ENCODE measurements at places on chromosomes 11 and 22.

DNA sequence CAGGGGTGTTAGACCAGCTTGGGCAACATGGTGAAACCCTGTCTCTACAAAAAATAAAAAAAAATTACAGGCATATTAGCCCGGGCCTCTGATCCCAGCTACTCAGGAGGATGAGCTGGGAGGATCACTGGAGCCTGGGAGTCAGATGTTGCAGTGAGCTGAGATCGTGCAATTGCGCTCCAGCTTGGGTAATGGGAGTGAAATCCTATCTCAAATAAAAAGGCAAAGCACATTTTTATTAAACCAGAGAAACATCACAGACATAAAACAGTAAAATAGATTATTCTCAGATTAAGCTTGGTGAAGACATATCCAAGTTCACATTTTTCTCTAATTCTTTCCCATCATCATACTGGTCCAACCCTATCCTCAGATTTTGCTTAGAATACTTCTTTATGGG lies 30.1 kb upstream of the XBP1 start:
- no peak for DNase-seq

DNA sequence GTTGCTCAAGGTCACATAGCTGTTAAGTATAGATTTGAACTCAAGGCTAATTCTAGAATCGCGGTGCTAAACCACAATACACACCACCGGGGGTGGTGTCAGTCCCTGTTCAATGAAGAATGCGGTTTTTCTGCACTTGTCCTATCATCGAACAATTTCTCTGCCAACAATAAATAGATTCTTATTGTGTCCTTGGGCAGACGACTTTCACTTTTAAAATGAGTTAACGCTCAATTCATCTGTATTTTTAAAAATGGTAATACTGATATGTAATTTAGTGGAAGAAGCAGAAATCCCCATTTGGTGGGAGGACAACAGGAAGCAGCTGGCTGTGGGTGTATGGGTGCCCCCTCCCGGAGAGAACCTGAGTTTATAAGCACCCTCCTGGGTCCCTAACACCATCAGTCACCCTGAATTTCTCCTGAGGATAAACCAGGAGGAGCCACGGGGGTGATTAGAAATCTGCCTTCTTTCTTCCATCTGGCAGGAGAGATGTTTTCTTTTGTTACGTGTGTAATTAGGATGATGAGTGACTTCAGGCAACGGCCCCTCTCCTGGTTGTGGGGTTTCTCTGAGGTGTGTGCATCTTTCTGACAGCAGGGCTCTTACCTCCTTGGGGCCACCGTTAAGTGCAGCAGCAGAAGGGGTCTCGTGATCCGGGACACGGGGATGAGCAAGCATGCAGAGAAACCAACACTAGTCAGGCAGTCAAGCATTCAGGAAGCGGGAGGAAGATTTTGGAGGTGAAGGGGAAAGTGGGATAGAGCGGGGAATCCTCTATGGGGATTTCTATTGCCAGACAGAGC lies 87.7 kb downstream of the GRAMD1B start:
- no peak for DNase-seq

- no peak for DNase-seq
Observed at GRCh38 chr11:39741066-39741465, 1718.4 kb downstream of the LRRC4C start.

DNA sequence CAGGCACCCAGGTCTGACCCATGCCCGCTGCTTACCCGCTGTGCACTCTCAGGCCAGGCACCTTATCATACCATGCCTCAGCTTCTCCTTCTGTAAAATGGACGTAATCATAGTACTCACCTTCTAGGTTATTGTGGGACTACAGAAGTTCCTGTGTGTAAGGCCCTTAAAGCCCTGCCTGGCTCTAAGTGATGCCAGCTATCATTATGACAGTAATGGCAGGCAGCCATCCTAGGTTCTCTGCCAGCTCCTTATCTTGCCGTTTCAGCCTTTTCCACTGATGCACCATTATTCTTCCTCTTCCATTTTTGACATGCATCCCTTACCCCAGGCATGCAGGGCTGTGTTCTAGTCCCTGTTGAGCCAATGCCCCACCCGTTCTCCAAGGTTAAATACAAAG lies 57.9 kb downstream of the DBX1 start:
- DNase-seq, result no peak

- DNase-seq, result no peak
Observed at GRCh38 chr11:2089536-2090165, 49.5 kb downstream of the IGF2 start.

DNA sequence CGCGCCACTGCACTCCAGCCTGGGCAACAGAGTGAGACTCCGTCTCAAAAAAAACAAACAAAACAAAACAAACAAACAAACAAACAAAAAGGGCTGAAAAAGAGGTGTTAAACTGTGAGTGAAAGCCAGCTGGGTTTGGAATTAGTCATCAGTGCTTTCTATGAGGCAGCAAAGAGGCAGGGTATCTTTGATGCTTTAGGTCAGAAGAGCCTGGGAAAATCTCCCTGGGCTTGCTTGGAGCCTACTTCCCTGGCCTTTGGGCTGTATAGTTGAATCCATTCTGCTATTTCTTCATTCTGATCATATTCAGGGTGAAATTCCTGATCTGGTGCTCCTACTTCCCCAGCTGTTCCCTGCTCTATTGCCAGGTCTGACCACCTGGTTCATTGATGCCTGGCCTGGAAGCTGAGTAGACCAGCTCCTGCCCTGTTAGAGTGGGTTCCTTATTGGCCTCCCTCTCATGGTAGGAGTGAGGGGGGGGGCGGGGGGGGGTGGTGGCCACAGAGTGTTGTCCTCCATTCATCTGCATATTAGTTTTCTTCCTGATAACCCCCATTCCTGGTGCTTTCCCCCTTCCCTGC lies 65.6 kb downstream of the INSC start:
- no peak for DNase-seq

- no peak for DNase-seq
Observed at GRCh38 chr11:20090654-20091374, 69.5 kb downstream of the DBX1 start.

DNA sequence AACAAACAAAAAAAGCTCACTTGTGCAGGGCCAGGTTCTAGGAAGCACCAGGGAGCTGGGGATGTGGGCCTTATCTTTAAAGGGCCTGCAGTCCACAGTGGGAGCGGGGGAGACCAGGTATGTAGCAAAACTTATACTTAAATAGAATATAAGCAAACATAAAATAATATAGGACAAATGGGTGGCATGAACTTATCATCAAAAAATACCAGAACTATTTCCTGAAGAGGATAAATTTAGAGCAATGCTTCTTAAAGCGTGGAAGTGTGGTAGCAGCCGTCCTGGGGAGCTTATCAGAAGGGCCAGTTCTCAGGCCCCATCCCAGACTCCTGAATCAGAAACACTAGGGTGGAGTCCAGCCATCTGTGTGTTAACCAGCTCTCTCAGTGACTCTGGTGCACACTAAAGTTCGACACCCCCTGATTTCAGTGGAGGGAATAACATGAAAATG lies 9.3 kb downstream of the VPS26B start:
- DNase-seq, result no peak

DNA sequence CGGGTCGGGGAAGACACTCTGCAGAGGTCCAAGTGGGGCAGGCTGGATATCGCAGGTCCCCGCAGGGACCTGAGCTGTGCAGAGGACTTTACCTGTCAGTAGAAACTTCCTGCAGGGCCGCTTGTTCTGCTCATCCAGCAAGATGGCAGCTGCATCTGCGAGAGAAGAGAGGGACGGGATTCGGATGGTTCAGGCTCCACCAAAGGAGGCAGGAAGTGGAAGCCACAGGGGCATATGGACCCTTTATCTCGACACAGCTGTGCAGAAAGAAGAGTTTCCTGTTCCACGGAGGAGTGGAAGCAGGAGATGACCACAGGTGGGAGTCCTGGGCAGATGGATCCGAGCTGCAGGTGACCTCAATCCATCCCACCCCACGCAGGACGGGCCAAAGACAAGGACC lies 22.5 kb downstream of the CABP7 start:
- DNase-seq, result no peak

DNA sequence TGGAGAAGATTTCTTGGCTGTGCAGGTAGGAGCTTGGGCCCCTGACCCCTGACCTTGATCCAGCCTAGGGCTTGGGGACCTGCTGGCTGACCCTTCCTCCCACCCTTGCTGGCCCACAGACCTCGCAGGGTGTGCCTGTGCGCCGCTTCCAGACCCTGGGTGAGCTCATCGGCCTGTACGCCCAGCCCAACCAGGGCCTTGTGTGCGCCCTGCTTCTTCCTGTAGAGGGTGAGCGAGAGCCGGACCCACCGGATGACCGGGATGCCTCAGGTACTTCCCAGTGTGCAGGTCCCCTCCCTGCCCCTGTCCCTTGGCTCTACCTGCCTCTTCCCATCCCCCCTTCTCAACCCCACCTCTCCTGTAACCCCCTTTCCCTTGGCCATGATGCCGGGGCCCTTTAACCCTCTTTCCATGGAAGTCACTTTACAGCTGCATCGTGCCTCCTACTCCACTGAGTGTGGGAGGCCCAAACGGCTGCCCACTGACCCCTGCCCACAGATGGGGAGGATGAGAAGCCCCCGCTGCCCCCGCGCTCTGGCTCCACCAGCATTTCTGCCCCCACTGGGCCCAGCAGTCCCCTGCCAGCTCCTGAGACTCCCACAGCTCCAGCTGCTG lies 3.8 kb downstream of the INPPL1 start:
- no peak for DNase-seq

DNA sequence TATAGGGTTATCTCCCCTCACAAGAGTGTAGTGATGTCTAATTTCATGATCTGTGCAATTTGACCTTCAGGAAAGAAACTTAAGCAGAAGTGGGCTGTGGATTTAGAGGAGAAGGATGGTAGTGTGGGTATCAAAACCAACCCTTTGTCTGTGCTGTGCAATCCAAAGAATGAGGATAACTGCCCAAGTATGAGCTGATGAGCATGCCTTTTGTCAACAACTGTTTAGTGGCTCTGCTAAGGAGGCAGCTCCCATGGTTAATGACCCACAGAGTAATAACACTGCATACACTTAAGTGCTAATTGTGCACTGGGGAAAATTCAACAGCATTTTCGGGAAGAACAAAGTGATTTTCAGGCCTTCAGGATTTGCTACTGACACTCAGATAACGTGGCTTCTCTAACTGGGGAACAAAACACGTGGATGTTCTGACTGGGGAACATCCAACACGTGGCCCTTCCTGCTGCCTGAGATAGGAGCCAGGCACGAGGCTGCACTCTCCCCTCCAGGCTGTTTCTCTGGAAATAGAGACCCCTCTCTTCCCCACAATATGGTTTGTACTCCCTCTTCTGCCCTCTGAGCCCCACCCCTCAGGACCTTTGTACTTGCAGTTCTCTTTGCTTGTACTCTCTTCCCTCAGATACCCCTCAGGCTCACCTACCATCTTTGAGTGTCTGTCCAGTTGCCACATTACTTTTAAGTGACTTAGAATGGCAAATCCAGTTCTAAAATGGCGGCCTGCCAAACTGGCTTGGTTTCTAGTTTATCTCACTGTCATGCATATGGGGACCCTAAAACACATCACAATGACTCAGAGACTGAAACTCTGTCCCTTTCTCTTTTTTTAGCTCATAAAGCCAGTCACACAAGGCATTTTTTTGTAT lies 234.9 kb upstream of the POU2AF2 start:
- DNase-seq, result no peak

GRCh38 chr22:31604746-31605705 lies 57.0 kb downstream of the PISD start:
- no peak for DNase-seq

GRCh38 chr11:70805243-70805642 lies 406.9 kb downstream of the CTTN start:
- no peak for DNase-seq

DNA sequence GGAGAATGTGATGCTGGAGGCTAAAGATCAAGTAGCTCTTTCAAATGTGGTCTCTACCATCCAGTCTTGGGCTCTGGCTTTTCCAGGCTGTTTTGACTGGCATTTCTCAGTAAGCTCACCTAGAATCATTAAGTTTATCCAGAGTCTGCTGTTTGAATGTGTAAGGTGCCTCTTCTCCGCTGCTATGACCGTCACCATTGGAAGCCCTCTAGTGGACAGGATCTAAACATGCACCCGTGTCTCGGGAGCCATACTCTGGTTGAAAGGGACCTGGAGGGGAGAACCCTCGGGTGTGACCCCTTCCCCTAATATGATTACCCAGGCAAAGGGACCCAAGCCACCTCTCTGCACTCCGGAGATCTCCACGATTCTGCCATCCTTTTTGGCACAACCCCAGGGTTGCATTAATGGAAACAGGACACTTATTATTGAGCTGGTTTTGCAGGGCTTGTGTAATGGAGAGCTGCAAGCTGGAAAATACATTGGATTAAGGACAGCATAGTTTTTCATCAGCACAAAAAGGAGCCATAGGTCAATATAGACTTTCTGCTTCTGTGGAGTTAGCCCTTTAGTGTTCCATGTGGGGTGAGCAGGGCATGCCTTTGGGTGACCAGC lies 191.0 kb upstream of the LARGE1 start:
- no peak for DNase-seq

- DNase-seq, result no peak
Observed at GRCh38 chr11:79902493-79902892, 461.7 kb upstream of the TENM4 start.

DNA sequence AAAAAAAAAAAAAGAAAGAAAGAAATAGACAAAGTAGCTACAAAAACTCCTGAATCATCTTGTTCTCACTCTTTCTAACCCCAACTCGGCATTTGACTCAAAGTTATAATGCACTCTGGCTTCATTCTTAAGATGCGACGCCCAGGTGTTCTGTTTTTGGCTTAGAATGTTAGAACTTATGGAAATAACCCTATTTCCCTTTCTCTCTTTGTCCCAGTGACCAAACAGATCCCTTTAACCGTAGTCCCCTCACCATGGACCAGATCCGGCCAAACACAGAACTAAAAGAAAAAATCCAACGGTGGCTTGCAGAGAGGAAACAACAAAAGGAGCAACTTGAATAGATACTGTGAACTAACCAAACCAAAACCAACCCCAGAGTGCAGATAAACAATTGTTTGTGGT lies 5.3 kb upstream of the ATP5MG start:
- DNase-seq, result no peak

DNA sequence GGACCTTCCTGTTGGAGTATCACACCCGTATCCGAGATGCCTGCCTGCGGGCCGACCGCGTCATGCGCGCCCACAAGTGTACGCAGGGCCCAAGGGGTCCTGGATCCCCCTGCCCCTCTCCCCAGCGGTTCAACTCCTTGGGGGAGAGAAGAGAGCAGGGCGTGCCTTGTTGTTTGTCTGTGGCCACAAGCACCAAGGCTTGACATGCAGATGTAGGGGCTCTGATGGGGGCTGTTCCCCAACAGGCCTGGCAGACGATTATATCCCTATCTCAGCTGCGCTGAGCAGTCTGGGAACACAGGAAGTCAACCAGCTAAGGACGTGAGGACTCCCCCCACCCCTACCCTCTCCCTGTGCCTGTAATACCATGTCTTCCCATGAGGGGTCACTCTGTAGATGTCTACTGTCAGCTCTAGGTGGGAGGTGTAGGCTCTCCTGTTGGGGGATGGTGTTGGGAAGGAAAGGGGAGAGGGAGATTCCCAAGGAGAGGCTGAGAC lies 6.8 kb downstream of the CFL1 start:
- DNase-seq, result no peak

GRCh38 chr11:61701242-61701886 lies 21.2 kb downstream of the DAGLA start:
- no peak for DNase-seq

Data from stimulated activated CD8-positive, alpha-beta memory T cell treated with anti-CD3 and anti-CD28 coated beads, Interleukin-7, amount 100 ng/mL, for 24 hours (primary cell).